ENCODE measurements at places on chromosomes 11 and 22.

DNA sequence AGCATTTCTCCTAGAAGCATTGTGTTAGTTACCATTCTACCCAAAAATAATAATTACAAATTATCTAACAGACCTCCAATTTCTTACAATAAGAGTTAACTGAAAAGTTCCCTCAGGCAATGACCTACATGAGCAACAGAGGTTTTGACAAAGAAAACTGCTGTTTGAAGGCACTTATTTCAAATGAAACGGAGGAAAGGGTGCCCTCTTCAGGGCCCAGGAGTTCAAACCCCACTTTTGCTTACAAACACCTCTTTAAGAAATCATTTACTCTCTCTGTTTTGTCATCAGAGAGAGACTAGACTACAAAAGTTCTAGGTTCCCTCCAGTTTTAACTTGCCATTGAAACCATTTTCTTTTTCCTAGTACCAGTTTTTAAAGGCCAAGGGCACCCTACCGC is 56.7 kb downstream of the AMBRA1 start:
- no peak for DNase-seq

DNA sequence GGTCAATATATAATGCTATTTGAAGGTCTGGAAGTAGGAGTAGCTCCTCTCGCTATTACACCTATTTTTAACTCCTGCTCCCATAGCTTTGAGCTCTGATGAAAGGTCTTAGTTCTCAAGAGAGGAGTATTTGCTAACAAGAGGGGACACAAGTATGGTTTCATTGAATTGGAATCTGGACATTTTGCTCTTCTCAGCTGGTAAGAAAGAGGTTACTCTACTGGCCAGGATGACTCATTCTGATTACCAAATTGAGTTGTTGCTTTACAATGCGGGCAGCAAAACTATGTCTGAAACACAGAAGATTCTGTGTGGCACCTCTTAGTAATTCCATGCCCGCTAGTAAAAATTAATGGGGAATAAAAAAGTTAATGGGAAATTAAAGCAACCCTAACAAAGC is 63.6 kb upstream of the EP300 start:
- DNase-seq = no peak

DNA sequence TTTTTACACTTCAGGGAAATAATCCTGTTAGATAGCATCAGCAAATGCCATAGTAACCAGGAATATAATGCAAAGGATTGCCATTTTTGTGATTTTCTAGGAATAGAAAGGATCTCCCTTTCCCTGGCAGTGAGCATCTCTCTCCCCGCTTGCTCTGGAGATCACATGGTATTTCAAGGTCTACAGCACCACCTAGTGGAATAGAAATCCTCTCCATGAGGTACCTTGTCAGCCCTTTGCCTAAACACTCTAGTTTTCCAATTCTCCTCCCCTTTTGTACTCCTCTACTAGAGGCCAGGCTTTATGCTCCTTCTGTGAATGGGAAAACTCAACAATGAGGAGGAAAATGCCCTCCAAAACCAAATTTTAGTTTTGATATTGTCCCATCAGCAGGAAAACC is 78.4 kb downstream of the XRRA1 start:
- DNase-seq = no peak

DNA sequence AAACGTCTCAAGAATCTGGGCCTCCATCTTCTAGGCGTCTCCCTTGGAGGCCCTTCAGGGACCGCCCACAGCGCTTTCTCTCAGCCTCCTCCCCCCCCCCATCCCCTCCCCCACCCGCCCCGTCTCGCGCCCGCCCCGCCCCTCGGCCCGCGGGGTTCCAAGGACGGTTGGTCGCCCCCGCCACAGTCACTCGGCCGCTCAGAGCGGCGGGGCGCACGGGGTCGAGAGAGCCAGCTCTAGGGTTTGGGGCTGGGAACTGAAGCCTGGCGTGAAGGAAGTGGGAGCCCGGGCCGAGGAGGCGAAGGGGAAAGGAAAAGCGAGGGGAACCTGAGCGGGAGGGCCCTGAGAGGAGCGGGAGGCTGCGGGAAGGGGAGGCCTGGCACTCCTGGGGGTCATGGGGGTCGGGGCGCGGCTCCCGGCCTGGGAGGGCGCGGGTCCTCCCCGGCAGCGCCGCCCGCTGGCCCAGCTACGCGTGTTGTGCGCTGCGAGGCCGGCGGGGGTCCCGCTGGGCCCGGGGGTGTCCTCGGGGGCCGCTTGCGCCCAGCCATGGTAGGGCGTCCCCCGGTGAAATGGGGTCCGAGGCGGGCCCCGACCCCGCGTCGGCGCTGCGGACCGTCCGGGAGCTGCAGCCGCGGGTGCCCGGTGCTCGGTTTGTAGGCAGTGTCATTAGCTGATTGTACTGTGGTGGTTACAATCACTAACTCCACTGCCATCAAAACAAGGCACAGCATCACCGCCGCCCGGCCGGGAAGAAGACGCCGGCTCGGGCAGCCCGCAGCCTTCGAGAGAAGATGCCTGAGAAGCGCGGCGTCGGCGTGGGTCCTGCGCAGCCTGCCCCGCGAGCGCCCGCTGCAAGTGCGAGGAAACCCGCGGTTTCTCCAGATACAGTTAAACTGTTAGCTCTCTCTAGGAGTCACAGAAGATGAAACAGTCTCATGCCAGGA is at the start of gene BTG4:
BTG4 (minus strand) TSS at position 91 of the 944 bp plus-strand sequence. CDS start 13,610 bp downstream, outside the sequence.
- DNase-seq = no peak

DNA sequence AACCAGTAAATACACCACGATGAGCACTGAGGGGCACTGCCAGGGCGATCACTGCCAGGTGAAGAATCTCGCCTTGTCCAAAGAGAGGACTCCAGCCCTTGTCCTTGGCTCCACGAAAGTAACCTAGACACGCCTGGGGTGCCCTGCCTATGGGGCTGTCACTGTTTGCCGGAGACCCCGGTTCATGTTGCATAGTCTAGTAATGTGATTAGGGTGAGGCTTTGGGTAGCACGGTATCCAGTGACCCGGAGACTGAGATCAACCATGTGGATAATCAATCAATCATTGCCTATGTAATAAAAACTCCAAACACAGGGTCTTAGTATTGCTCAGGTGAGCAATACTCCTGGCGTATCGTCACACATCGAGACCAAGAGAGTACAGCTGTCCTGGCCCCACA is 59.2 kb upstream of the BID start:
- no peak for DNase-seq

Data from anterior cingulate cortex (tissue), 58 donors.